CD4-positive, alpha-beta memory T cell (primary cell): ENCODE measurements at places on chromosomes 7 and 10.

- DNase-seq = no peak
Measured at GRCh38 chr7:56229631-56230030, 113.4 kb upstream of the NUPR2 start.

DNA sequence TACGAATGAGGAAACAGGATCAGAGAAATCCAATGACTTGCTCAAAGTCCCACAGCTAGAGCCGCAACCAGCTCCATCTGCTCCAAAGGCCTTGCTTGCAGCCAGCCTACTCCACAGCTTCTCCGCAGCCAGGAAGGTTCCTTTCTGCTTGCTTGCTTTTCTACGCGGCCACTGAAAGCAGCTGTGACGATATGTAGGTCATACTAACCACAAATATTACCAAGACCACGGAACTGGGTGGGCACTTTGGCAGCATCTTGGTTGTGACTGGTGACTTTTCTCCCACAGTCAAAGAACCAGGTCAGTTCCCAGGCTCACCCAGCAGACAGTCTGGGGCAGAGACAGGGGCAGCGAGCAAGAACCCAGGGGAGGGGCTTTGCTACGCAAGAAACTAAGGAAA lies 86.4 kb downstream of the FAM53B start:
- DNase-seq = peak; percentile 77

DNA sequence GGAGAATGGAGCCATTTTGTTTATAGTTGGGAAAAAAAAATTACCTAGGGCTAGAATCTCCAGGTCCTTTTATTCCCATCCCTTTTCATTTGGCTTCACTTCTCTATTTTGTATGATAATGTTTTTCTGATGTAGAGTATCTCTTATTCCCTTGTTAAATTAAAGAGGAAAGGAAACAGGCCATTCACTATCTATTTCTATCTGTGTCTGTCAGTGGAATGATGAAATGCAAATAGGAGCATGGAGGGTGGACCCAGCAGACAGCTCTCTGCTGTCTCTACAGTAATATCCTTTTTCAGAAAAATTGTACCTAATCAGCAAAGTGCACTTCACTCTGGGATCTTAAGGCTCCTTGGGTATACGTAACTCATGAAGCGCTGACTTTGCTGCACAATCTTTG lies 136.0 kb downstream of the SRI start:
- no peak for DNase-seq

DNA sequence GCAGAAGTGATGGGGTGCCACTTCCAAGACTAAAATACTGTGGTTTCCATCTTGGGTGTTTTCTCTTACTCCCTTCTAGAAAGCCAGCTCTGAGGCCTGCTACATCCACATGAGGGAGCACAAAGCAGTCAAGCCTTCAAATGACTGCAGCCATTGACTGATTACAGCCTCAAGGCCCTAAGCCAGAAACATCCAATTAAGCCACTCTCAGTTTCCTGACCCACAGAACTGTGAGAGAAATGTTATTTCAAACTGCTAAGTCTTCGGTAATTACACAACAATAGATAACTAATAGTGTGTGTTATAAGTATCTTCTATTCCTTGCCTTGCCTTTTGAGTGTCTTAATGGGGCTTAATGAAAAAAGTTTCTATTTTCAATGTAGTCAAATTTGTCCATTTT lies 24.8 kb downstream of the BRAF start:
- DNase-seq = no peak

DNA sequence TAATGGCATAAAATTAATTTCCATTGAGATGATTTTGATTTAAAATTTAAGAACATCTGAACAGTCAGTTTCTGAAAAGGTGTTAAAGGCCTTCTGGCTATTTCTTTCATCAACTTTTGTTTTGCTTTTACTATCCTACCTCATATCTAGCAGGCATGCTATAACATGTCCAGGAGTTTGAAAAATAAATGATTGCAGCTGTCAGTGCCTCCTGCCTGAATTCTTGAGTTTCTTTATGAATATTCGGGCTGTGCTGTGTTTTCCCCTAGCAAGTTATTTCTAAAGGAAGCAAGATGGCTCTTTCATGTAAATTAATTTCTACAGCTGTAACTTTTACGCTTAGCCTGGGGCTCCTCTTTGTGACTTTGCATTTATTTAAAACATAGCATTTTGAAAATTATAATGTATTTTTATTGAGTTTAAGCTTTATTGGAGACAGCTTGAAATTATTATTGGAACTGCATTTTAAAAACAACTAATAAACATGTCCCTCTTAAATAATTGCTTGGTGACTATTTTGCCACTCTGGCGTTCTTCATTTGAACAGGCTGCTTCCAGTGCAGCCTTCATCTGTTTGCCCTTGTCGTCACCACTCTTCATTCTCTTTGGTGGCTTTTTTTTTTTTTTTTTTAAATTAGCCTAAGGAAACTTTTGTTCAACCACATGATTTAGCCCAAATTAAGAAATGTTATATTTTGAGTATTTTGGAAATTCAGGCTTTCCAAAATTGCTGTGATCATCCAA lies 1083.4 kb upstream of the LRRN3 start:
- DNase-seq = no peak

- no peak for DNase-seq
Measured at GRCh38 chr7:148911626-148912025, 27.5 kb upstream of the EZH2 start.

GRCh38 chr7:99042957-99043356 lies 101.0 kb downstream of the SMURF1 start:
- DNase-seq = no peak

DNA sequence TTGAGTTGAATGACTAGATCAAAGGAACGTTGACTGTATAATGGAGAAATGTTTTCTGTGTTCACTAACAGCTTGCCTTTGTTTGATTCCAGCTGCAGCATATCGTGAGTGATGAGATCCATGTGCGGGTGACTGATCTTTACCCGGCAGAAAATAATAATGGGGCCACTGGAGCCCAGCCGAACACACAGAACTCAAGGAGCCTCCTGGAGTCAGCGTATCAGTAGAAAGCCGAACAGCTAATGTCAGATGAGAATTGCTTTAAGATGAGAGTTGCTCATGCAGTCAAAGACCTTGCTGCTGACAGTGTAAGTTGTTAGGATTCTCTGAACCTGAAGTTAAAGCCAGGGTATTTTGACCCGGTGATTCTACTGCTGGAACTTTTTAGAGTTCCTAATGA lies 34.3 kb upstream of the MTPAP start:
- DNase-seq = no peak

DNA sequence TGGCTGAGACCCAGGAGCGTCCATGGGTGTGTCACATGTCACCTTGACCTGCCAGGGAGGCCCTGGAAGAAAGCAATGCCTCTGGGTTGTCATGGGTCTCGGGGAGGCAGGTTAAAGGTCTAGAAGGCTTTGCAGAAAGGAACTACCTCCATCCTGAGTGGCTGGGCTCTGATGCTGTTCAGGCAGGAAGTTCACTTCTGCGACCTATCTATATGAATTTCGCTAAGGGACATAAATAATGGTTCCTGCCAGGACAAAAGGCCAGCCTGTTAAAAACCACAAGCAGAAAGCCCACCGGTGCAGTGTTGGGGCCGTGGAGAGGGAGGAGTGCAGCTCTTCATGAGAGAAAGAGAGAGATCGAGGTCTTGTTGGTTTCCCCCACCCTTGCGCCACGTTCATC lies 182.9 kb downstream of the PTPN20 start:
- DNase-seq = no peak

- no peak for DNase-seq
Measured at GRCh38 chr7:1692515-1693418, 22.7 kb downstream of the ELFN1 start.

- DNase-seq = no peak
Measured at GRCh38 chr7:46169384-46169755, 248.3 kb upstream of the IGFBP3 start.

DNA sequence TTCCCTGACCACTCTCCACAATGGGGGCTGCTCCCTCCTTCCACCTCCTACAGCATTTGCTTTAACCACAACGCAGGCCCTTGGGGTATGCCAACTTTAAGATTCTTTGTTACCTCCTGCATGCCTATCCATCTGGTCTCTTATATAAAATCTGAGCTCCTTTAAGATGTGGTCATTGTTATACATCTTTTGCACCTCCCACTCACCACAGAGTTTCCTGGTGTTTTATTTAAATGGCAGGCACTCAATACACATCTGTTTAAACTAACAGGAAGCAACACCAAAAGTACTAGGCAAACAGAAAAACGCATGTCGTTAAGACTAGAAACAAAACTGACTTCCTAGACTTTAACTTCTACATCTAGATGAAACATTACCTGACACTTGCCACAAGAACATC lies 36.3 kb downstream of the SLC25A13 start:
- DNase-seq = peak; percentile 80

DNA sequence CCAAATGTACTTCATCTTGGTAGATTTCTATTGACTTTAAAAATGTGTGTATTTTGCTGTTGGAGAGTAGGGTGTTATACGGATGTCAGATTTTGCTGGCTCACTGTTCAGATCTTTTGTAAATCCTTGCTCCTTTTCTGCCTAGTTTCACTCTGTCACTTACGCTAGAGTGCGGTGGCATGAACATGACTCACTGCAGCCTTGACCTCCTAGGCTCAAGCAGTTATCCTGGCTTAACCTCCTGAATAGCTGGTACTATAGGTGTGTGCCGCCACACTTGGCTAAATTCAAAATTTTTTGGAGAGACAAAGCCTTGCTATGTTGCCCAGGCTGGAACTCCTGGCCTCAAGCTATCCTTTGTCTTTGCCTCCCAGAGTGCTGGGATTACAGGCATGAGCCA lies 29.4 kb downstream of the BMS1 start:
- DNase-seq = no peak

DNA sequence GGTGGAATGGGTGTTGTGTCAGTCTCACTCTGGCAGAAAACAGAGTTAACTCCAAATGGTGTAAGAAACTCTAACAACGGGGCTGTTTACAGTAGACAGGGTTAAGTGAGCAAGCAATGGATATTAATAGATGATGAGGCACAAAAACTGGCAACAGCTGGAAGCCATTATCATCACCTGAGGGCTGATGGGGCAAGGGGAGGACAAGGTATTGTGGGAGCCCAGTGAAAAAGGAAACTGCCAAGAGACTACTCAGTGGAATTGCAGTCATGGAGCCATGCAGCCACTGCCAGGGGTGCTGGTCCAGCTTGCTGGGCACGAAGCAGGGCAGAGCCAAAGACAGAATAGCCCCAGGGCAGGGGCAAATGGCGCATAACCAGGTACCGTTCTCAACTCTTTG lies 260.7 kb downstream of the BICC1 start:
- DNase-seq = no peak

GRCh38 chr7:26500749-26501352 lies 209.2 kb downstream of the SNX10 start:
- DNase-seq = no peak

DNA sequence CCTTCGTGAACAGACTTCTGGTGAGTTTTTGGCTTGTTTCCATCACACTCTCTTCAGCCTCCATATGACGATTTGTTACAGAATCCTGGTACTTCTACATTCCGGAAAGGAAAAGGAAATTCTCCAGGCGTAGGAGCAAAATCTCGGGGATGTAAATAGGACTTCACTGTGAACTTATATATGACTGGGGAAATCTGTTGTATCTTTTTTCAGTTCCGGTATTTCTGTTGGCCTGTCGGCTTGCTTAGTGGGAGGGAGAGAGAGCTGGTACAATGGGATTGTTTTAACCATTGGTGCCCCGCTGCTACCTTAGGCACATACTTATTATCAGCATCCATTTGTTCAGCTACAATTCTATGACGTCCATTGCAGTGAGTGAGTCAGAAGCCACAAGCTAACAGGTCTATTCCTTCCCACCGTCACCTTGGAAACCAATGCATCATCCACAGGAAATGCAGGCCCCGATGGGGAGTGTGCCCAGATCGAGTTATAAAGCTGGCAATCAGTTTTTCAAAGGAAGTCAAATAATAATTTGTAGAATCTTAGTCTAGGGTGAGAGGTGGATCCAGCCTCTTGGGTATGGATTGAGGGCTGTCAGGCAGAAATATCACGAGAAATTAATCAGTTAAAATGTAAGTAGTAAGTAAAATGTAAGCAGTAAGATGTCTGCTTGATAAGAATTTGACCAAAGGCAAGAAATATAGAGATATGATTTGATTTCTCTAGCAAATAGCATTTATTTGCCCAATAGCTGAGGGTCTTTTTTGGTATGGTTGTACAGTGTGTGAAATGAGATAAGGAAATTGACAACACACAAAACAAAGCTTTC lies 92.0 kb upstream of the MKLN1 start:
- DNase-seq = peak; percentile 96

DNA sequence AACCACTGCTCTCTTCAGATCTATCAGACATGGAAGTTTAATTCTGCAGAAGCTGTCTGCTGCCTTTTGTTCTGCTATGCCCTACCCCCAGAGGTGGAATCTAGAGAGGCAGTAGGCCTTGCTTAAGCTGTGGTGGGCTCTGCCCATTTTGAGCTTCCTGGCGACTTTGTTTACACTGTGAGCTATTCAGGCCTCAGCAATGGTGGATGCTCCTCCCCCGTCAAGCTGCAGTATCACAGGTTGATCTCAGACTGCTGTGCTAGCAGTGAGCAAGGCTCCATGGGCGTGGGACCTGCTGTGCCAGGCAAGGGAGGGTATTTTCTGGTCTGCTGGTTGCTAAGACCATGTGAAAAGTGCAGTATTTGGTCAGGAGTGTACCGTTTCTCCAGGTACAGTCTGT lies 45.1 kb upstream of the CDK14 start:
- DNase-seq = no peak

- no peak for DNase-seq
Measured at GRCh38 chr7:135685306-135686084, 23.2 kb downstream of the STMP1 start.

GRCh38 chr7:69067397-69067796 lies 530.9 kb upstream of the AUTS2 start:
- no peak for DNase-seq

DNA sequence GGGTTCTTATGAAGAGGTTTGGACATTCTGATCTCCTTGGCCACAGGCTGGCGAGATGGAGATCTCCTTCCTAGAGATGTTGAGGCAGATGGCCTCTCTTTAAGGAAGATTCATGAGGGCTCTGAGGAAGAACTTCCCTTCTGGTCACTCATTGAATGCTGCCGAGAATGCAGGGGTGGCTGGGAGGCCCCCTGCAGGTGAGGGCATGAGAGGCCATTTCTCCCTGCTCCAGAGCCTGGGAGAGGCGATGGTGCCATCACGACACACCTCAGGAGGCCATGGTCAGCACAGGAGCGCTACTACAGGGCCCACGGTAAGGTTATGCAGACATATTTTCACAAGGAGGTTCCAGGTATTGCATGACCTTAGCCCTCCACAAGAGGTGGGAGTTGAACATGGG lies 40.2 kb downstream of the CXCL12 start:
- DNase-seq = no peak

GRCh38 chr10:36202881-36203280 lies 560.8 kb upstream of the FZD8 start:
- no peak for DNase-seq
